Stimulated activated CD4-positive, alpha-beta T cell treated with anti-CD3 and anti-CD28 coated beads, Interleukin-12 subunit alpha, Interleukin-12 subunit beta, amount 100 ng/mL, for 24 hours (primary cell): ENCODE measurements at places on chromosomes 12 and 14.

DNA sequence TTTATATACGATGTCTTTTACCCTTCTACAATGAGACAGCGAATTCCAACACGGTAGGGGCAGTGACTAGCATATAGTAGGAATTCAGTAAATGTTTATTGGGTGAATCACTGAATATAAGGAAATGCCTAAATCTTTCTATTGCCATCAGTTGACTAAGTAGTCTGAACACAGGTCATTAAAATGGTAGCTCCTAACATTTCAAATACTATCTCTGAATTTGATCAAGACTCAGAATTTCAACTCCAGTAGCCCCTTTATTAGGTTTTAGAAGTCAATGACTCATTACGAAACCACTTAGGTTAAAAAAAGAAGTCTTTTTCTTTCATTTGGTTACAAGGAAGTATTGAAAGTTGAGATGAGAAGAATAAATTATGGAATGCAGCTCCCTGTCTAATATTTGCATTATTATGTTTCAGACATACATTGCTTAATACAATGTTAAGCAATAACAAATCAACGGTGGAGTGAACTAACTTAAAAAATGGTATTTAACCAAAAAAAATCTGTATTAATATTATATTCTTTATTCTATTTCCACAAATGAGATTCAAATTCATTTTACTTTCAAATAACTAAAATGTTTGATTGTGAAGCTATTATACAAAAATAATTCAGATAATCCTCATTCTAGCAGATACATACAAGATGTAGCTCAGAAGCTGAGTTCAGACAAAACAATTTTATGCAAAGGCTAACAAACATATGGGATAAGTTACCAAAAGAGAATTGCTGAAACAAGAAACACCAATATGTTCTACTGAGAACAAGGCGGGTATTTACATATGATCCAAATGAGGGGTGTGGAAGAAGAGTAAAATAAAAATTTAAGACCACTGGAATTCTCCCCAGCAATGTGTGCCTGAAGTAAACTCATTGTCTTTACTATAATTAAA, 302.7 kb downstream of the CEP128 start:
- no peak for DNase-seq

GRCh38 chr12:131473261-131473660, 237.6 kb upstream of the SFSWAP start:
- no peak for DNase-seq

DNA sequence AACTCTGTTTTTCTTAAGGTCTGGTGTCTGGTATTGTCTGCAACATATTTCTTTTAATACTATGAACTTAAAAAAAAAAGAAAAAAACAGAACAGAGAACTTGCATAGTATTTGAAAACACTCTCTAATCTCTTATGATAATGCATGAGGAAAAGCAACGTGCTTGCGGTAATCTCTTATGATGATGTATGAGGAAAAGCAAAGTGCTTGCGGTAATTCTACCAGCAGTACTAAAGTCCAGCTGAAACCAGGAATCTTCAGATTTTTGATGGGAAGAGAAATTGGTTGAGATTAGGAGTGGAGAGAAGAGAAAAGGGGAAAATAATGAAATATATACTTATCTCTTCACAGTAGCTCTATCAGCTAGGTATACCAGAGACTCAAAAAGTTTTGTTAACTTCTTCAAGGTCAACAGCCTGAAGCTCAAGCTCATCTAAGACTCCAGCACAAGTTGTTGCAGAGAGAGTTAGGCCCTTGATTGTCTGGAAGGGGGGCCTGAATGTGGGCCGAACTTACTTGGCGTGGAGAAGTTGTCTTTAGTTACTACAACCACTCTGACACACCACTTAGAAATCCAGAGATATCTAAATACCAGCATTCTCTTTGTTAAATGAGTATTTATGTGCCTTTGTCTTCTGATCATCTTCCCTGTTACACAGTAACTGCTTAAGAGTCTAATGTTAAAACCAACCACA, 240.4 kb downstream of the PRKD1 start:
- DNase-seq = no peak

GRCh38 chr14:57991353-57991752, 125.5 kb upstream of the SLC35F4 start:
- no peak for DNase-seq

DNA sequence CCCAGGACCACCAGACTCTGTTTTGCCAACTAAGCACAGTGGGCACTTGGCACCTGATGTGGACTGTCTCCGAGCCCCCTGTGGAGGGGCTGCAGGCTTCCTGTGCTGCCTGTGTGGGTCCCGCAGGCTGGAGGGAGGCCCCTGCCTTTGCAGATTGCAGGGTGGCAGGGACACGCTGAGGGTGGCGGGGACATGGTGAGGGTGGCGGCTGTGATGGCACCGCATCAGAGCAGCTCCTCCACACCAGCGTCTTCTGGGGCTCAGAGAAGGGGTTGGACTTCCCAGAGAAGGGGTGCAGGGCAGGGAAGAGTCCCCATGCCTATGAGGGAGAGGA, 8.1 kb downstream of the ZFYVE21 start:
- no peak for DNase-seq

DNA sequence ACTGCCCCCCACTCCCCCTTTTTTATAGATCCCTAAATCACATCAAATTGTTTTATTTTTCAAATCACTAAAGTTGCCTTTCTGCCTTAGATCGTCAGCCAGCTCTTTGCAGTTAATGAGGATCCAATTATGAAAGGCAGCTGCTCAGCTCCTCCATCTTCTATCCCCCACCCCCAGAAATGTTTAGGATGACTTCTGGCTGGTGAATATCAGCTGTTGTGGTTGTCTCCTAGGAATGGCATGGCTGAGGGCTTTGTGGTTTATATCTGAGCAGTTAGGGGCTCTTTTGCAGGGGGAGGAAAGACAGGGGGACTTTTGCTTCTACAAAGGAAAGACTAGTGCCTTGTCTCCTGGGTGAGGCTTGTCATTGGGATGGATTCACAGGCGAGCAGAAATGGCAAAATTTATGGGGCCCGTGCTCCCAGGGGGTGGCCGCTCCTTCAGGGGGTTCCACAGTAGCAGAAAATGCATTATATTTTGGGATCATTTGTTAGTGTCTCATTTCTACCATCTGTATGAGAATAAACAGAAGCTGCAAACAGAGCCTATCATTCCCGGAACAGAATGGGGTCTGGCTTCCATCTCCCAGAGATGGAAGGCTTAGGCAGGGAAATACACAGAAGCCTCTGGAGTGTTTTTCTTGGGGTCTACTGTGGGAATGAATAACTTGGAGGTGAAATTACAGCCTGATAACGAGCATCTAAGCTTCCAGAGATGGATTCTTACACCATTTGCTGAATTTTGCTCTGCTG, 6.5 kb downstream of the JDP2 start:
- DNase-seq = no peak

DNA sequence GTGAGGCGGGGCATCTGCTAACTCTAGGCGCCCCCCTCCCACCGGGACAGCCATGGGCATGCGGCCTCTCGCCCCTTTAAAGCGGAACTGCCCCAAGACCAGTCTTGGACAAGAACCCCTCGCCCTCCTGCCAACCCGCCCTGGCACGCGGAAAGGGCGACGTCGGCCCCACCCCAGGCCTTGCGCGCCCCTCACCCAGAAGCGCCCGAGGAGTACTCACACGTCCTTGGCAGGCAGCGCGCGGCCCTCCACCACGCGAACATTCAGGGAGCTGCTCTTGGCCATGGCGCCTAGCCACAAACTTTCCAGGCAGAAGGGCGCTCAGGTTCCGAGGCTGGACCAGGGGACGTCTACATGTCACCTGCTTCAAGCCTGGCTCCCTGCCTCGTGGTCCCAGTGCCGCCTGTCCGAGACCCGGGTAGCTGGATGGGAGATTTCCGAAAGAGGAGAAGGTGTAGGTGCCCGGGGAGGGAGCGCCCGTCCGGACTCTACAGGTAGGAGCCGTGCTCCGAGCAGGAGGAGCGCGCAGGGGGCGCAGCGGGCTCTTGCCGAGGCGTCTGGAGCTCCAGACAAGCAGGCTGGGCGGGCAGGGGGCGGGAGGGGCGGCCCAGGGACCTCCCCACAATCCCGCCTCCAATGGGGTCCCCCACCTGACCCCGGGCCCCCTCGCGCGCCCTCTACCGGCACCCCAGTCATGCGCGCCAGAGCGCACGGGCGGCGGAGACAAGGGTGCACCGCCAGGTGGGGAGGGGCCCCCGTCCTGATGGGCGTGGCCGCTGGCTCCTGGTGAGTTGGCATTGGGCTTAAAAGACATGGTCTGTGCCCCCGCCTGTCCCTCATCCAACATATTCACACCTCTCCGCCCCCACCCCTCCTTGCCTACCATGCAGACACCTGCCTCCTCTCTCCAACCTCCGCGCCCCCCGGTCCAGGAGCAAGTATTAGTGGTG, at the start of gene RASAL1:
RASAL1 (minus strand) TSS at position 584 of the 950 bp plus-strand sequence; CDS start at position 285, 299 bp downstream.
- peak; percentile 58 for DNase-seq
